ENCODE measurements at places on chromosomes 3 and 15.

DNA sequence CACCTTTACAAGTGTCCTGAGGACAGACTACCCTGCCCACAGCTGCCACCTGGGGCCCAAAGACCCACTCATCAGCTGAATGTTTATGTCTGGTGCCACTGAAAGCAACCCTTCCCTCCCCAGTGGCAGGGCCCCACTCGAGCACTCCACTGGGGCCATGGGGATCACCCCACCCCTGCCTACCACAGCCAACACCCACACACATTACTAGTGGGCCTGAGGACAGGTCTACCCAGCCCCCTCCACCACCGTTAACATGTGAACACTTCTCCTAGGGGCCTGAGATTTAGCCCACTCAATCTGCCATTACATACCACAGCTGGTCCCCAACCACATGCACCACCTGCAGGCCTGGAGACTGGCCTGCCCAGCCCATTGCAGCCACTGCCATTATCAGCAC is 52.3 kb downstream of the ADAM10 start:
- no peak for DNase-seq

DNA sequence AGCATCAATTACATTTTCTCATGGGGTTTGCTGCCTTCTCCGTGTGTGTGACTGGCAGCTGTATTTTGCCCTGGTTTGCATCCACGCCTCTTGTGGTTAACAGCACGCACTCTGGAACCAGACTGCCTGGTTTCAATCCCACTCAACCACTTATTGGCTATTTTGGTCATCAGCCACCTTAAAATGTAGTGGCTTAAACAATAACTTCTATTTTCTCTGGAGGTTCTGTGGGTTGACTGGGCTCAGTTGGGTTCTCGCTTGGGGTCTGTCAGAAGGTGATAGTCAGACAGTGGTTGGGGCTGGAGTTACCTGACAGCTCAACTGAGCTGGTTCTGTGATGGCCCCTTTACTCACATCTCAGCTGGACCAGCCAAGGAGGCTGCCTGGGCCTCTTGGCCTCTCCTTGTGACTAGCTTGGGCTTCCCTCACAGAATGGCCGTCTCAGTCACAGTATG is 36.8 kb downstream of the EHD4 start:
- no peak for DNase-seq

DNA sequence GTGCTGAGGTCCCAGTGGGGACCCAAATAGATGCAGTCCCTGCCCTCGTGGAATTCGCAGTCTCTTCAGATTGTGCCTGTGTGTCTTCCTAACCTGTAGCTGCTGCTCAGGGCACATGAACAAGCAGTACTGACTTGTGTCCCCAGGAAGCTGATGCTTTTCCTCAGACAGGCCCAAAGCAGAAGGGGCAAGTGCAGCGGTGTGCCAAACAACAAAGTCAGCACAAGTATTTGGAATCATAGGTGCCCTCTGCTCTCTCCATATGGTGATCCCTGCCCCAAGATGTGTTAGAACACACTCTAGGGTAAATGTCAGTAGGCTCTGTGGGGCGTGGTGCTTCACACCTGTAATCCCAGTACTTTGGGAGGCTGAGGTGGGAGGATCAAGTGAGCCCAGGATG is 21.9 kb downstream of the BHLHE40 start:
- DNase-seq: no peak

DNA sequence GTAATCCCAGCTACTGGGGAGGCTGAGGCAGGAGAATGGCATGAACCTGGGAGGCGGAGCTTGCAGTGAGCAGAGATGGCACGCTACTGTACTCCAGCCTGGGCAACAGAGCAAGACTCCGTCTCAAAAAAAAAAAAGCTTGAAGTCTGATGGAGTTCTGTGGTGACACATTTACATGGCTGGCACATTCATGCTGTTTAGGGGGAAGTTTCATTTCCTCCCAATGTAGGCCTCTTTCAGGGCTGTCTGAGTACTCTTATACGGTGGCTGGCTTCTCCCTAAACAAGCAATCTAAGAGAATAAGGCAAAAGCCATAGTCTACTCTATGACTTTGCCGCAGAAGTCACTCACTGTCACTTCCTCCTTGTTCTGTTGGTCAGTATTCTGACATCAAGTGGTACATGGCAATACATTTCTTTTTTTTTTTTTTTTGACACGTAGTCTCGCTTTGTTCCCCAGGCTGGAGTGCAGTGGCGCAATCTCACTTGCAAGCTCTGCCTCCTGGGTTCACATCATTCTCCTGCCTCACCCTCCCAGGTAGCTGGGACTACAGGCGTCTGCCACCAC is 41.2 kb downstream of the OIP5 start:
- no peak for DNase-seq

- DNase-seq: no peak
These were observed 19.1 kb downstream of the FAM81A start for GRCh38 chr15:59457103-59457502.

GRCh38 chr3:29718661-29719065 is 437.8 kb downstream of the RBMS3 start:
- DNase-seq: no peak

DNA sequence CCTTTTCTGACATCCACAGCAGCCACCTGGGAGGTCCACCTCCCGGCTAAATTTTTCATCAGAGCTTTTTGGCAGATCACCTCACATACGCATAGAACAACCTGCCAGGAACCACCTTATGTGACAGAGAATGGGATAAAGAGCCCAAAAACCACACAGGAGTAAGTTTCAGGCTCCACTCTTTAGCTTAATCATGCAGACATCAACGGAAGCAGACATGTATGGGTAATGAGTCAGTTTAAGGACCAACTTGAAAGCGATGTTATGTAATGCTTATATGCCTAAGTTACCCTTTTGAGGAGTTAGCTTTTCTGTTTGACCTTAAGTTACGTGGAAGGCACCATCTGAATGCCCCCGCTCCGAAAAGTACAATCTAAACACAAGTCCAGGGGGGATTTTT is 183.3 kb upstream of the BHLHE40 start:
- DNase-seq: no peak

- DNase-seq: no peak
These were observed 32.1 kb downstream of the PLCL2 start for GRCh38 chr3:16916840-16917239.

DNA sequence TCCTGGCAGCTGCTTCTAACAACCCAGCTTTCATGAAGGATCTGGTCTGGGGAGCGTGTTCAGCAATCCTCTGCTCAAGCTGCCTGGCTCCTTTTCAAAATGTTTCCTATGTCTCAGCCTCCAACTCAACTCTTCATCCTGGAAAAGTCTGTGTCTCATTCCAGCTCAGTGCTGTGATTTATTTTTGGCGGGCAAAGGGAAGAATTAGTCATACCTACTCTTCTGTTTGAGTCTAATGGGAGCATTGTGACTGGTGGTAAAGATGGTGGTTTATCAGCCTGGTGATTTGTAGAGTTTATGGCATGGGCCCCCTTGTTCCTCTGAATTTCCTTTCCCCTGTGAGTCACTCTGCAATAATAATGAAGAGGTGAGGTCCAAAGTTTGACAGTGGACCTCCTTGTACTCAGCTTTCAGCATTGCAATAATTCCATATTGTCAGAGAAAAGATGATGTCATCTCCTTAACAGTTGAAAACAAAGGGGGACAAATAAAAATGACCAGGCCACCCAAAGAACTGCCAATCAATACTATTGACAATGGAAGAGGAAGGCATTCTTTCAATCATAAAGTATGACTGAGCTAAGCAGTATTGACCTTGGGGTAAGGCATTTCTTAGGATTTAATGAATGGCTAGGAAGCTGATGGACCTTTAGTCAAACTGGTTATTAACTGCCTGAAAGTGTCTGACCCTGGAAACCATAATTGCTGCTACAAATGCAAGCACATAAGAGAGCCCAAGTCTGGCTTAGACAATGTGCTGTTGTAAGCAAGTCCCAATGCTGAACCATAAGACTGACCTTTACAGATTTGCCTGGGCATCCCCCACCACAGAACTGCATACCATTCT is 204.7 kb upstream of the MCTP2 start:
- no peak for DNase-seq

DNA sequence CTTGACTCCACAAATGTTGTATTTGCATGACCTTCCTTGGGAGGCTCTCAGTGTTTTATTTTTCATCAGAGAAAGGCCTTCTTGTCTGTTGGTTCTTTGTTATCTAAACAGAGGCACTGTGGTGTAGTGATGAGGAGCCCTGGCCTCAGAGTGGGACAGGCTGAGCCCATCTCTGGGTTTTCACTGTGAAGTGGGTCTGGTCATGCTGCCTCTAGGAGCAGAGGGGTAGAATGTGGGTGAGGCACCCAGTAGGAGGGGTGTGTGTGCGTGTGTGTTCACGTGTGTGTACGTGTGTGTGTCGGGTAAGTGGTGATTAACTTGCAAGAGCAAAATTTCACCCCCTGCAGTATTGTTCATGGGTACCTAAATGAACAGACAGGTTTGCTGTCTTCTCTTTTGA is 14.4 kb downstream of the KLF13 start:
- DNase-seq: no peak

GRCh38 chr15:53566912-53567311 is 192.6 kb downstream of the WDR72 start:
- no peak for DNase-seq

GRCh38 chr15:82572311-82572710 is 32.1 kb upstream of the RPS17 start:
- no peak for DNase-seq

- DNase-seq: no peak
These were observed at the start of gene SLC51B for GRCh38 chr15:65044724-65045481. Gene SLC51B (plus strand): TSS chr15:65045387. CDS start chr15:65050005, 4,618 bp downstream.

DNA sequence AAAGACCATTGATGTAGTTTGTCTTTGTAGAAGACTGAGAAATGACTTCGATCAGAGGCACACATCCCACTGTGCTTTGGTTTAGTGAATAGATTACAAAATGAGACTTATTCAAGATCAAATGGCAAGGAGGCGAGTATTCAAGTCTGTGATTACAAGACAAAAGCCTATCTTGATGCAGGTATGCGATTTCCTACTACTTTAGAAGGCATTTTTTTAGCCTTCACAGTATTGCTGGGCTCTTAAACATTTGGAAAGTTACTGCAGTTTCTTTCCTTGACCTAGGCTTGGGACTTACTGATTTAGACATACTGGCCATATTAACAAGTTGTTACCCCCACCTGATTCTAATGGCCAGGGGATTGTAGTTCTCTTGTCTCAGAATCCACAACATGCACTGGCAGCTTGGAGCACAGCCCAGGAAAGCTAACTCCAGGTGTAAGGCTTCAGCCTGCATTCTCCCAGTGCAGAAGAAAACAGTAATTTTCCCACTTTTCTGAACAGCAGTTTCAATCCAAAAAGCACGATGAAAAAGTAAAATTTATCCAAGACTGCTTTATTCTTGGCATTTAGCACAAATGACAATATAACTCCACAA is 311.6 kb downstream of the EPHA6 start:
- no peak for DNase-seq

GRCh38 chr15:66847565-66847991 is 145.5 kb downstream of the SMAD6 start:
- DNase-seq: no peak

DNA sequence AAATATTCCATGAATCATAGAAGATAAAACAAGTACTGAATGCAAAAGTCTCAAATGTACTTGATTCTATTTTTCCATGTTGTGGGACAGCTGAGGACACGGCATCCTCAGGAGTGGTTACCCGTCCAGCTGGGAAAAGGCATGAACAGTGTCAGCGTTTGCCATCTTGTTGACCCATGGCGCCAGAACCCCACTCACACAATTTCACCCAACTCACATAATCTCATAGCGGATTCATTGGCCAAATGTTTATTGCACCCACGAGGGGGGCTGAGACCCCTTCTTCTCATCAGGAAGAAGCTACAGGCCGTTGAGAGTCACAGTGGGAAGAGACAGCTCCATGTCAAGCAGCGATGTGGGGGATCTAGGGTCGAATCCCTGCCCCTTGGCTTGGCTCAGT is 72.9 kb downstream of the OCA2 start:
- no peak for DNase-seq

DNA sequence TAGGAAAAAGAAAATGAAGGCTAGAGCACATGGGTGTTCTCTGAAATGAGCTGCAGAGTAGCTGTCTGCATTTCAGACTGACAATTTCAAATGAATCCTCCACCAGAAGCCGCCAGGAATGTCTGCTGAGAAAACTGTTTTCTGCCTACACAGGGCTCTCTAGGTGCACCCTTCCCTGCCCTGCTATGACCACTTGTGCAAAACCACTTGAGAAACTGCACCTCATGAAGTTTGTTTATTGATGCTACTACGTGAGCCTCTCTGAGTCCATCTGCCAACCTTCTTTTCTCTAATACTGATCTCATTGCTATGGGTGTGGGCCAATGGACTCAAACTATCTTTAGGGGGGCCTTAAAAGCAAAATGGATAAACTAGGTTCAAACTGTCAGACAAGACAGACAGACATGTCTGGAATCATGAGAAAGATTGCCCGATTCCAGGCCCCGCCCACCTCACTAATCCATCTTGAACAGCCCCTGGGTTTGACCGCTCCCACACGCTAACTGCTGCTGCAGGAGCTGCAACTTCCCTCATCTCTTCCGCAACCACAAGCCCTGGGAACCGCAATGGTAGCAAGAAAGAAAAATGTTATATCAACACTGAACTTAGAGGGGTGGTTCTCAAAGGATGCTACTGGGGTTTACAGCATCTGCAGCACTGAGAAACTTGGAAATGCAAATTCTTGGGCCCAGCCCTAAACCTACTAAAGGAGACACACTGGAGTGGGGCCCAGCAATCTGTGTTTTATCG is 9.0 kb upstream of the CD47 start:
- DNase-seq: peak; percentile 37

GRCh38 chr15:25189551-25189950 is 234.8 kb downstream of the SNRPN start:
- DNase-seq: no peak

DNA sequence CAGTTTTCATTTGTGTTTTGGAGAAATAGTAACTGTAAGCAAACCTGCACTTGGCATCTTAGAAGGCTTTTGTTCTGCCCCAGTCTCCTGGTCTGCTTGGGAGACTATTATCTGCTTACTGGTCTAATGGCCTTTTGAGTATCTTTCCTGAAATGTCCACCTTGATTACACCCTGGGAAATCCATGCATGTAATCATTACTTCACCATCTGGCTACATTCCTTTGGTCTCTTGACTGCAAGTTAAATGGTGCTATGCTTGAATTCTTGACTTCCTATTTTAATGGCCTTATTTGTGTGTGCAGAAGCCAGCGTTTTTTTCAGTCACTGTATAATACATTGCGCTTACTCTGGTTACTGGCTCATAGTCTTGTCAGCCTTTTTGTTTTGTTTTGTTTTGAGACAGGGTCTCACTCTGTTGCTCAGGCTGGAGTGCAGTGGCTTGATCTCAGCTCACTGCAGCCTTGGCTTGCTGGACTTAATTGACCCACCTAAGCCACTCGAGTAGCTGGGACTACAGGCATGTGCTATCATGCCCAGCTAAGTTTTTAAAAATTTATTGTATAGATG is 30.0 kb downstream of the CHD2 start:
- DNase-seq: no peak

DNA sequence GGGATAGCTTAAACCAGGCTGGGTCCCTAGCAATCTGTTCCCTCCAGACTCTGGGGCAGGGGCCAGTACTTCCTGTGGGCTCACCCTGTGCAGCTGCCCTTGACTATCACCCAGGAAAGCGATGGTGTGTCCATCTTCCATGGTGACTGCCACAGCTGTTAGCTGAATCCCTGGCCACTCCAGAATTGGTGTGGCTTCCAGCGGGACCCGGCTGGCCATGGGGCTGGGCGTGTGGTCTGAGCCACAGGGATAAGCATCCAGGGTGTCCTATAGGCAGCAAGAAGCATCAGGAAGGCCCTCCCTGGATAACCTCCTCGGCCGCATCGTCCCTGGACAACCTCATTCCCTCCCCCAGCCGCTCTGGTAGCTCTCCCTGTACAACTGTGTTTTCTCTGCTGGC is 7.2 kb downstream of the PLXNB1 start:
- no peak for DNase-seq

- DNase-seq: no peak
These were observed 912.7 kb downstream of the TUSC7 start for GRCh38 chr3:117622171-117622841.

Measured in CD4-positive, alpha-beta T cell treated with Interleukin-6 for 4 hours (primary cell).